Hindlimb muscle (tissue), 1 donor: ENCODE measurements at places on chromosomes 5 and 9. TPM values are rescaled to one million over a fixed set of nuclear protein-coding genes. Genes with fewer than 3 reads are reported as not detected.

Gene GPX8
- 45.2 TPM for polyA plus RNA-seq

Gene PCDHB9
- polyA plus RNA-seq, result 3.2 TPM

Gene SLC34A1
- not detected for polyA plus RNA-seq

Gene CCL28
- 0.17 TPM for polyA plus RNA-seq

Gene FAT2
- 0.66 TPM for polyA plus RNA-seq

Gene CKMT2
- 75.1 TPM for polyA plus RNA-seq

Gene LCN6
- not detected for polyA plus RNA-seq

Gene CTNND2
- polyA plus RNA-seq, result 0.66 TPM

Gene PCSK5
- polyA plus RNA-seq, result 11.3 TPM

DNA sequence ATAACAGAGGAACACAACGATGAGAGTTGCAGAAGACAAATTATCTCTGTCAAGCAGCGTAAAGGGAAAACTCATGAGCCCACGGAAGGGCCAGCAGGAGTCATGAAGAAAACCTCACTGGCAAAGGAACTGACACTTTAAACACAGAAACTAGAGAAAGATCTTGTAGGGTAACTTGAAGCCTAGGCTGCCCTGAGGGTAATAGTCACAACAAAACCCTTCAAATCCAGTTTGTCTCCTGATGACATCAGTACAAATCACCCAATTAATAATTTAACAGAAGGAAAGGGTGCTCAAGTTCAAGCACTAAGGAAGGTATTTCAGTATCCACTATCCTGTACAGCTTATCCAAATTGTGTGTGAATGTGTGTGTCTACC lies 549.1 kb downstream of the MTRR start:
- no peak for DNase-seq

GRCh38 chr5:21452449-21452848 lies 1400.7 kb downstream of the CDH12 start:
- DNase-seq, result no peak

DNA sequence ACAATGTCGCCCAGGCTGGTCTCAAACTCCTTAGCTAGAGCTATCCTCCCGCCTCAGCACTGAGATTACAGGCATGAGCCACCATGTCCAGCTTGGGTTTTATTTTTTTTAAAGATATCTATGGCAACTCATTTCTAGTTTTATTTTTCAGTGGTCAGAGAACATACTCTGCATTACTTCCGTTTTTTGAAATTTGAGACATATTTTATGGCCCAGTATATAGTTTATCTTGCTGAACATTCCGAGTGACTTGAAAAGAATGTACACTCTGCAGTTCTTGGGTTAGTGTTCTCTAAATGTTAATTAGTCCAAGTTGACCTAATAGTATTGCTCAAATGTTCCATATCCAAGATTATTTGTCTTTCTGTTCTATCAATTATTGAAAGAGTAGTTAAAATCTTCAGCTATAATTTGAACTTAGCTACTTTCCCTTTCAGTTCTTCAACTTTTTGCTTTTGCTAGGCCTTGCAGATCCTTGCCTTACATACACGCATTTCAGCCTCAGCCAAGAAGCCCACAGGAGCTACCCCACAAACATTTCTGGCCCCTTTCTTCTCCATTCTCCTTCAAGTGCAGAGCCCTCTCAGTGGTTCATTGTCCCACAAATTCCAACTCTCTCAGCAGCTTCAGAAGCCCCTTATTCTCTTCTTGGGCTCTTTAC lies 22.3 kb upstream of the SNAPC3 start:
- no peak for DNase-seq

DNA sequence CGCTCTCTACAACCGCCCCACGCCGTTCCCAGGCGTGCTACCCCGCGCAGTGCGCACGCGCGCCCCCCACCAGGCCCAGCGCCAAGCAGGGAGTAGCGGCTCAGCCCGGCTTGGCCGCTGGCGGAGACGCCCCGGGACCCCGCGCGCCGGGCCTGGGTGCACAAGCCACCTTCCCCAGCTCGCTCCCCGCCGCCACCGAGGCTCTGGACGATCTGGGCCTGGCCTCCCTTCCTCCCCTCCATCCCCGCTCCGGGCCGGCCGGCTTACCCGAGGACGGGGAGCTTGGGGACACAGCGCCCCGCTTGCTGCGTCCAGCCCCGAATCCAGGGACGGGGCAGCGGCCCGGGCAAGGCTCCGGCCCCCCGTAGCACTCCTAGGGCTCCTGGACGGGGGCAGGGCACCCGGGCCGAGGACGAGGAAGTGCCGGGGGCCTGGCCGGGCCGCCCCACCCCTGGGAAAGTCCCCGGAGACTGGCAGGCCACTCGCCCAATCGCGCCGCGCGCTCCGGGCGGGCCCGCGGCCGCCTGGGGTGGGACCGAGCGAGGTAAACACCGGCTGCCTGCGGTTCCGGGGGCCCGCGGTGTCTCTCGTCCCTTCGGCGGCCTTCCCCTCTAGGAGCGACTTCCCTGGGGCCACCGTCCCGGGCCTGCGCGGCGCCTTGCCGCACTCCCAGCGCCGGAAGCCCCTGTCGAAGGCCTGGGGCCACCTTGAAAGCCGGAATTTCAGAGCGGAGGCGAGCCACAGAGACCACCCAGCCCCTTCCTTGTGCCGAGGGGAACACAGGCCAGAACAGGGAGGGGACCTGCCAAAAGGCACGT lies at the start of gene TNIP1:
TNIP1 (minus strand) TSS at position 422 of the 818 bp plus-strand sequence. CDS start 15,939 bp downstream, outside the sequence.
- peak; percentile 91 for DNase-seq

GRCh38 chr9:96084331-96084734 lies 208.8 kb downstream of the ERCC6L2 start:
- no peak for DNase-seq

DNA sequence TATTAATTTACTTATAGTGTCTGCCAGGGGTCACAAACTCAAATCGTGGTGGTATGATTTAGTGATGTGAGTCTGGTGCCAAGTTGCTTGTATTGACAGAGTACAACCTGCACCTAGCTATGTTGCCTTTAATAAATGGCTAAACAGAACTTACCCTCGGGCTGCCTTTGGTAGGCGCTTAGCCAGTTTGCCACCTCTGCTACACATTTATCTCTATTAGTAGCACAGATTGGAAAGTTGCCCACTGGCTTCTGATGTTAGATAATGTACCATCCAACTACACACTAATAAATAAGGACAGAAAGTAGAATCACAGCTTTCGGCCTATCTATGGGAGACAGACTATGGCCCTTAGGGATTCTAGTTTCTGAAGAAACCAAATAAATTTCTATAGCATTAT lies 368.4 kb downstream of the MAN2A1 start:
- no peak for DNase-seq

DNA sequence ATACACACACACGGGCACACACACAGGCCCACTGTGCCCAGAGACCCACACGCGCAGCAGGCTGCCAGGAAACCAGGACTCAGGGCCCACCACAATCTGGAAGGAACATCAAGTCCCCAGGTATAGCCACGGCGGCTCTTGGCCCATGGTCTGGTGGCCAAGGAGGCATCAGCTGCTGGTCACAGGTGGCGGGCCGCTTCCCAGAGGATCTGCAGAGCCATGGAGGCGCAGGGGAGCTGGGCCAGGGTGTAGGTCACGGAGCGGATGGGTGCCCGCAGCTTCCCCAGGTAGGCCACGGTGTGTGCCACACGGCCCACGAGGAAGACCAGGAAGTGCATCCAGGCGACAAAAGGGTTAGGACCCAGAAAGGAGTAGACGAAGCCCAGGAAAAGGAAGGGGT lies 13.4 kb downstream of the PTGES start:
- no peak for DNase-seq

DNA sequence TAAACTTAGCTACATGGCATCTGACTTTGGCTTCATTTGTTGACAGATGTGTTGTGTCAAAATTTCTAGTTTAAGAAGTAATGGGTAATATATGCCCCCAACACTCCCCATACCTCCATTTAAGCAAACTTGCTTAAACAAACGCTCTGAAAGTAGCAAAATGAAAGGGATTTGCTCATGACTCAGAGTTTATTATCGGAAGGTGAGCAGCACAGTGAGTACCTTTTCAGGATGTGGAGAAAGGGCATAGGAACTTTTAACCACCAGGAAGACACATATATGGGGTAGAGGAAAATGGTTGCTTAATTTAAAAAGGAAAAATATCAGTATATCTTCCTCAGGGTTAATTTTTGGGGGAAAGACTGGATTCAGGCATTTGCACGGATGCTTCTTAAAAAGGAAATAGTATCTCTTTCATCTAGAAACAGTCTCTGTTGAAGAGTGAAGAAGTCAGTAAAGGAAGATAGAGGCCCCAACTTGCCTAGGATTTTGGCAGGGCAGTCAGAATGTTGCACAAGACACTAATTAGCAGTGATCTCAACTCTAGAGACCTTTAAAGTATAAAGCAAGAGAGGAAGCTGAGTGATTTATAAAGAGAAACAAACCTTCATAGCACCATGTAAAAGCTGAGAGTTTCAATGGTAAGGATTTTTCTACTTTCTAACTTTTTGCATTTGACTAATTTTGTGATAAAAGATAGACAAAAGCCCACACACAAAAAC lies 155.1 kb downstream of the TRIO start:
- DNase-seq, result no peak

DNA sequence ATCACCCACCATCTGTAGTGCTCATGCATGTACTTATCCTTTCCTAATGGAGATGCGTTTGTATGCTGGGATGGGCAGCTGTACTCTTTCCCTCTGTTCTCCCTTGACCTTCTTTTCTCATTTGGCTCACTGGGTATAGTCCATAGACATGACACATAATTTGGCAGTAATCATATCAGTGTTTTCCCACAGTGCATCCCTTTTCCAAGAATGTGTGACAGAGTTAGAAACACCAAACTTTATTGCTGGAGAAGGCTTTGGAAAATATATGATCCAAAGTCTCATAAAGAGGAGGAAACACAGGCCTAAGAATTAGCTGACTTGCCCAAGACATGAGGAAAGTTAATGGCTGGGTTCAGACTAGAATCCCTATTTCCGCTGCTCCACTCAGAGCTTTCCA lies 1233.4 kb upstream of the DMAC1 start:
- DNase-seq, result no peak

- no peak for DNase-seq
Observed at GRCh38 chr9:9615086-9615485, 997.7 kb downstream of the PTPRD start.

DNA sequence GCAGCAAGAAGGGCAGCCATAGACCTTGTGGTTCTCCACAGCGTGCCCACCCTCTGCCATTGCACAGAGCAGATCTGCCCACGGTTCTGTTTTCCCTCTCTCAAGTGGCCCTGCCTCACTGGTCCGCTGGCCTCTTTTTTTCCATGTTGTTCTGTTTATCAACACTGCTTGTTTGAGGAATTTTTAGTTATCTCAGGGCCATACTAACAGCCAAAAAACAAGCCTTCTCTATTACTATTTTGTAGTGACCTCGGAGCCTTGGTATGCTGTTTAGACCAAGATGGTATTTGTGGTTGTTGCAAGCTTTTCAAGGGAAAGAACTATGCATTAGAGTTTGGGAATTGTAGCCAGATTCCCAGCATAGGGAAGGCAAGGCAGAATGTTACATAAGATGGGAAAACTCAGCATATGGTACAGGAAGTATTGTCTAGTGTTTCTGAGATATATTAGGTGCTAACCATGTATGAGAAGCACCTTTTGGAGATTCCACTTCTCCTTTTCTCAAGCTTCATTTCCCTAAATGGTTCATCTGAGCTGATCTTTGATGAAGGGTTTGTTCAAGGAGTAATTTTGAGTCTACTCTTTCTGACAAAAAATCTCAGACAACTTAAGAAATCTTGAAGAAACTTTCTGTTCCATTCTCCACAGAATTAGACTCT lies 54.3 kb downstream of the NUP214 start:
- no peak for DNase-seq

DNA sequence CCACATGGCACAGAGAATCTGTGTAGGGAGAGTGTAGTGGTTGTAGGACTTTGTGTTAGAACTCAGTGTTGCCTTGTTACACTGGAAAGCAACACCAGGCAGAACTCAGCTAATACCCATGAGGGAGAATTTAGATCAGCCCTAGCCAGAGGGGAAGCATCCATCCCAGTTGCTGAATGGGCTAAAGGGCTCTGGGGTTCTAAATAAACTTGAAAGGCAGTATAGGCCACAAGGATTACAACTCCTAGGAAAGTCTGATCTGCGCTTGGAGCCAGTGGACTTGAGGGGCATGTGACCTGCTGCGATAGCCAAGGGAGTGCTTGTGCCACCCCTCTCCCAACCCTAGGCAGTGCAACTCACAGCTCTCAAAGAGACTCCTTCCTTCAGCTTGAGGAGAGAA lies 26.9 kb downstream of the PTGS1 start:
- no peak for DNase-seq

- no peak for DNase-seq
Observed at GRCh38 chr5:5490774-5491347, 68.4 kb downstream of the ICE1 start.

GRCh38 chr9:75359638-75360037 lies 271.3 kb downstream of the OSTF1 start:
- no peak for DNase-seq

DNA sequence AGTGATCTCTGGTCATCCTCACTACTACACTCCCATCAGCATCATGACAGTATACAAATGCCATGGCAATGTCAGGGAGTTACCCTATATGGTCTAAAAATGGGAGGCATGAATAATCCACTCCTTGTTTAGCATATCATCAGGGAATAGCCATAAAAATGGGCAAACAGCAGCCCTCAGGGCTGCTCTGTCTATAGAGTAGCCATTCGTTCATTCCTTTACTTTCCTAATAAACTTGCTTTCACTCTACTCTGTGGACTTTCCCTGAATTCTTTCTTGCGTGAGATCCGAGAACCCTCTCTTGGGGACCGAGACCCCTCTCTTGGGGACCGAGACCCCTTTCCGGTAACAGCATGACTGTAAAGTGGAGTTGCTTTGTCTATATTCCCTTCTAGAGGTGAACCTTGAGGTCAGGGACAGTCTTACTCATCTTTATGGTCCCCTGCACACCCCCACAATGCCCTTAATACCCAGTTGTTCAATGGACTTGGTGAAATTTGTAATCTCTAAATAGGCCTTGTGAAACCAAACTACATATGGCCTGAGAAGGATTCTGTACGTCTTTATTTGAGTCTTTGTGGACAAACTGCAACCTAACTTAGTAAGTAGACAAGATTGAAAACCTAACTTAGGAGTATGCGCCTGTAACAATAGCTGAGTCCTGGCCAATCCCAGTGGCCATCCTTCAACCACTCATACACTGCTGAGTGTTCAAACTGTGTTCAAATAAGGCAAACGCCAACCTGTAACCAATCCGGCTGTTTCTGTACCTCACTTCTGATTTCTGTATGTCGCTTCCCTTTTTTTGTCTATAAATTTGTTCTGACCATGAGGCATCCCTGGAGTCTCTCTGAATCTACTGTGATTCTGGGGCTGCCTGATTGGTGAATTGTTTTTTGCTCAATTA lies 32.3 kb upstream of the UBTD2 start:
- no peak for DNase-seq

DNA sequence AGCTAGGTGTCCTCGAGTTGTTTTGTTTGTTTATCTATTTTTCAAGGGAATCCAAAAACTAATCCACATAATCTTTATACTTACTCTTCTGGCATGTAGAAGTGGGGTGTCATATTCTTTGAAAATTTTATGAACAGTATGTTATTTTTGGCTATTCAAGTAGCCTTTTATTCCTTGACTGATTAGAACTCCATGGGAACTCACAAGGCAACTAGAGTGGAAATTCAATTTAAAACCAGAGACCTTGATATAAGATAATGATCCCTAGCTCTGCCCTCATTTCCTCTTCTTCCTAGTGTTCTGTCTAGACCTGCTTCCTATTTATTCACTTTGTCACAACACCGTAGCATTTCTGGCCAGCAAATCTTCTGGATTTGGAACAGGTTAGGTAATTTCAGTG lies 1123.7 kb upstream of the C9orf72 start:
- no peak for DNase-seq
